ENCODE measurements at places on chromosomes 12 and 14.

DNA sequence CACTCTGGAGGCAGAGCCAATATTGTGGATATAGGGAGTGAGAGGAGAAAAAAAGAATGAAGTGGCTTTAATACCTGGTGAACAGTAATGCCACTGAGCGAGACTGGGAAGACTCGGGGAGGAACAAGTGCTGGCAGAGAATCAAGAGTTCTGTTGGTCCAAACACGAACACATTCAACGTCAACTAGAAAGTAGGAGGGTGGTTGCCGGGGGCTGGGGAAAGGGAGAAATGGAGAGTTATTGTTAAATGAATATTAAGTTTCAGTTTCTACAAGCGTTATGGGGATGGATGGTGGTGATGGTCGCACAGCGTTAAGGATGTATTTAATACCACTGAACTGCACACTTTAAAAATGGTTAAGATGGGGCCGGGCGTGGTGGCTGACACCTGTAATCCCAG lies 2.8 kb downstream of the SPRING1 start:
- no peak for DNase-seq

DNA sequence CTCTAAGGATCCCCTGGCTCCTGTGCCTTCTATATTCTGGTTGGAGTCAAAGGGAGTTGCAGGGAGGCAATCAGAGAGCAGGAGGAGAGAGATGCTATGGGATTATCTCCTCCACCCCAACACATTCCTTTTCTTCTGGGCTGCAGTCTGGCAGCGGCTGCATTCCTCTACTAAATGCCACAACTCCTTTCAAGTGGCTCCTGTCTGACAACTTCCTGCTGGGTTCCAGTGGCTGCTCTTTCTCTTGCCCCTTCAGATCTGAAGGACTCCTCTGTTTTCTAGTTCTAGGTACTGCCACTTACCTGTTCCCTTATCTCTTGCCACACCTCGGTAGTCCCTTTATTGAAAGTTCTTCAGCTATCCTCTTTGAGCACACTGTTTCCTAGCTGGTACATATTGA lies 425.0 kb downstream of the SNAPC1 start:
- no peak for DNase-seq

- no peak for DNase-seq
Observed at GRCh38 chr12:51496895-51497294, 72.3 kb downstream of the SLC4A8 start.

GRCh38 chr12:64950711-64951298 lies 126.4 kb downstream of the TBC1D30 start:
- no peak for DNase-seq

GRCh38 chr14:45526715-45527549 lies 273.9 kb upstream of the MIS18BP1 start:
- peak; percentile 33 for DNase-seq

- DNase-seq, result no peak
Observed at GRCh38 chr12:45260104-45260815, 44.4 kb downstream of the ANO6 start.

- DNase-seq, result no peak
Observed at GRCh38 chr14:89401761-89402160, 15.3 kb downstream of the FOXN3 start.

DNA sequence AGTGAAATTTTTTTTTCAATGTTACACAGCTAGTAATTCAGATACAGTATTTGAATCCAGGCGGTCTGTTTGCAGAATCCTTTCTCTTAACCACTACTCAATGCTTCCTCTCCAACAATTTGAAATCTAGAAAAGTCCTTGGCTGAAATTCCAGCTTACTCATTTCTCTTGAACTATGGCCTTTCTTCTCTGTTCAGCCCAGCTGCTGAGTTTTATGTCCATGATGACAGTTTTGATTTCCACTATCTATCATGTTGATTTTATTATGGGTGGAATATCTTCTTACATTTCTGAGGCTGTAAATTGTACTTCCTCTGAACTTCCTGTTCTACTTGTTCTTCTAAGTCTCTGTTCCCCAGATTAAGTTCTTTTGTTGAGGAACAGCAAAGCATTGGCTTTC lies 315.3 kb downstream of the DIO2 start:
- no peak for DNase-seq

GRCh38 chr12:87848248-87848868 lies 180.8 kb downstream of the C12orf50 start:
- peak; percentile 59 for DNase-seq

DNA sequence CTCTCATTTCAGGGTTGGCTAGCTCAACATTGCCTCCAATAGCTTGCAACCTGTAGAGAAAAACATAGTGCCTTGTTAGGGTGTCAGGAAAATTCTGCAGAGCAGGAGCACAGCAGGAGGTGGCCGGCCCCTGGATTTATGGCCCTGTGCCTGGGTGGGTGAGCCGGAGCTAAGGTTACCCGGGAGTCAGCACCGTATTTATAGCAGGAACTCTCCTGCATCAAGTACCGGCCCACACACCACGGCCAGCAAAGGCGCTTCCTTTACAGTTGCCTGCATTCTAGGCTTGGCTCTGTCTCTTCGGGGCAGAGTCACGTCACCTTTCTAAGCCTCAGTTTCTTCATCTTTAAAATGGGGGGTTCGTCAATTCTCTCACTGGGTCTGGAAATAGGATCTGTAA lies 52.8 kb upstream of the EML1 start:
- DNase-seq, result no peak

DNA sequence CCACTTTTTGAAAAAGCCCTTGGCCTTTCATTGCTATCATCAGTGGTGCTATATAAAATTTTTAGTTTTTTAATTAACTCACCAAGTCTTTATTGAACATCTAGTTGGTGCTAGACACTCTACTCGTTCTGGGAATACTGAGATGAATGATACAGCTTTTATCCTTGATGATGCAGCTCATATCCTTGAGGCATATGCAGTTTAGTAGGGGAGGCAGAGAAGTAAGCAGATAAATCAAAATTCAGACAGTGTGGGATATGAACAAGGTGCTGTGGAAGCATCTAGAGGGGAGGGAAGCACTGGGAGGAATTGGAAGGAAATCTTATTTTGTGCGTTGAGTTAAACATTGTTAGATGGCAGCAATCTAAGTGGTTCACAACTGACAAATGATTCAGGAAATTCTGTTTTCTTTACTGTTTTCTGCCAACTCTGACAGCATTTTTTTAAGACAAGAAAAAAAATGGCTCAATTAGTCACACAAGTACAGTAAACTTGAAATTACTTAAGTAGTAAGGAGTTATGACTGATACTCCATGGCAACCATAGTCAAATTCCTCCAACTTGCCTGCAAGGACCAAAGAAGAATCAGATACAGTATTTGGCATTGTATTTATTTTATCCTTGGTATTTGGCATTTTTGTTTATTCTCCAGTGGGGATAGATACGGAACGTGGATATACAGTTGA lies 119.2 kb downstream of the TMTC2 start:
- no peak for DNase-seq

- no peak for DNase-seq
Observed at GRCh38 chr12:118590406-118591150, 214.2 kb downstream of the SUDS3 start.

- DNase-seq, result no peak
Observed at GRCh38 chr12:28507033-28507432, 316.8 kb downstream of the CCDC91 start.

DNA sequence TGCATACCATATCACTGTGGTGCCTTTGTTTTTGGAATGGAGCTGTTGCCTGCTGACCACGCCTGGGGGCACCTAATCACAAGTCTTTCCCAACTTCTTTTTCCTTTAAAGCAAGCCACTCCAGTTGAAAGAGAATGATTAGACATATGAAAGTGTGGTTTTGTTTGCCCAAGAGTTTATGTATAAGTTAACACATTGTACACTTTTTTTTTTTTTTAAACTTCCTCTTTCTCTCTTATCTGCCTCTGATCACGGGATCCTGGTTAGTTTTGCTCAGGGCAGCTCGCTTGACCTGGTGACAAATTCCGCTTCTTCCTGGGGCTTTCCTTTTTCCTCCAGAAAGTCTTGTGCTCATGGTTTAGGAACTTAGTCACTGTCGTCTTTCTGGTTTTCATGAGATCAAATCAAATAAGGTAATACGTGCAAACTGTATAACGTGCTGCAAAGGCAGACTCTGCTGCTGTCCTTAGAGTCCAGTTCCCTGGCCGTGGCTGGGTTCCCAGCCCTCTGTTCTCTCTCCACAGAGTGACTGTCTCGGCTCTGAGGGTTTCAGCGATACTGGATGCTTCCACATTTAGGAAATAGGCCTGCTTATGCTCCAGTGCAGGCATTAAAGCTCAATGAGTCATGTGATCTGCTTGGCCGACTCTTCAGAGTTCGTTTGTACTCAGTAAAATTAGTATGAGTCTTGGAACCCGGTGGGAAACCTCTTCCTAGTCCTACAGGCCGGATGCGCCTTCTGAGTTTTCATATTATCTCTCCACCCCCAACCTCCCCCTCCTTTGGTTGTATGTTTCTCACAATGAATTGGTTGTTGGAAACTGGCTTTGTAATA lies 15.2 kb downstream of the RASSF3 start:
- peak; percentile 50 for DNase-seq

DNA sequence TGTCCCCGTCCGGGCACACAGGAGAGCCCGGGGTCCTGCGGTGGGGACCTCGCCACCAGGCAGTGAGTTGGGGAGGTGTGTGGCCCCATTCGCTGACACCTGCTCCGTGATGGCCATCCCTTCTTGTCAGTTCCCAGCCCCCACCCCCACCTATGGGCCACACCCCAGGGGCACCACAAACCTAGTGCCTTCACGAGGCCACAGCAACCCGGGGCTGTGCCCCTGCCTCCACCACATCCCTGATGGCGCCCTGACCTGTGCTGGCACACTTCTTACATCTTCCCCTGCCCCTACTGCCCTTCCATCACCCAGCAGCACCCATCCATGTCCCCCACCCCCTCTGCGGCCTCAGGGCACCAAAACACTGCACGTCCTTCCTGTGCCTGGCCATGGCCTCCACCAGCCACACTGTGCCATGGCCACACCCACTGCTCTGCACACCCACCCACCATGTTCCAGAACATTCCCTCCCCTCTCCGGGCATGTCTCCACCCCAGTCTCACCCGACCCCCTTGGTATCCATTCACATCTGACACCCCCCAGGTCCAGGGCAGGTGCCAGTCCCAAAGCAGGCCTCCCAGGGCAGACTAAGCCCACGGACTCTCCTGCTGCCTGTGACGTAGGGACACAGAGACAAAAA lies 24.4 kb downstream of the JAG2 start:
- DNase-seq, result no peak

DNA sequence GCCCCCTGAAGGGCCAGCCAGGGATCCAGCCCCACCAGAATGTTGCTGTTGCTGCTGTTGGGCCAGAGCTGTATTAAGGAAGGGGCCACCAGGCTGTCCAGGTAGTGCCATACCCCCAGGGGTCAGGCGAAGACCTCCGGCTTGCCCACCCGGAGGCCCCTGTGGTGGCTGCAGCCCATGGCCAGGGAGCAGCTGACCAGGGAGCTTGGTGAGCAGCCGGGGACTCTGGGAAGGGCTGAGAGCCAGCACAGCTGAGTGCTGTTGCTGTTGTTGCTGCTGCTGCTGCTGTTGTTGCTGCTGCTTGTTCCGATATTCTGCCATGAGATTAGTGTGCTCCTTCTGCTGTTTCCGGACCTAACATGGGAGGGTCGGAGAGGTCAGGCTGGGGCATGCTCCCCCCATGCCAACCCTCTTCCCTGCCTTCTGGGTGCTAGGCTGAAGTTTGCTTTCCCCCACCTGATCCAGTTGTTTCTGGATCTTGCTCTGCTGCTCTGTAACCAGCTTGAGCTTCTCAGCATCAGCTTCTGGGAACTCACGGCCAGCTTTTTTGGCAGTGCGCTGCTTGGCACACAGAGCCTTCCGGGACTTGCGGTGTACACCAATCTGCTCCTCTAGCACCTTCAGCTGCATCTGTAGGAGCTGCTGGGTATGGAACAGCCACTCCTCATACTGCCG lies 15.2 kb upstream of the PRKAG1 start:
- DNase-seq, result no peak

DNA sequence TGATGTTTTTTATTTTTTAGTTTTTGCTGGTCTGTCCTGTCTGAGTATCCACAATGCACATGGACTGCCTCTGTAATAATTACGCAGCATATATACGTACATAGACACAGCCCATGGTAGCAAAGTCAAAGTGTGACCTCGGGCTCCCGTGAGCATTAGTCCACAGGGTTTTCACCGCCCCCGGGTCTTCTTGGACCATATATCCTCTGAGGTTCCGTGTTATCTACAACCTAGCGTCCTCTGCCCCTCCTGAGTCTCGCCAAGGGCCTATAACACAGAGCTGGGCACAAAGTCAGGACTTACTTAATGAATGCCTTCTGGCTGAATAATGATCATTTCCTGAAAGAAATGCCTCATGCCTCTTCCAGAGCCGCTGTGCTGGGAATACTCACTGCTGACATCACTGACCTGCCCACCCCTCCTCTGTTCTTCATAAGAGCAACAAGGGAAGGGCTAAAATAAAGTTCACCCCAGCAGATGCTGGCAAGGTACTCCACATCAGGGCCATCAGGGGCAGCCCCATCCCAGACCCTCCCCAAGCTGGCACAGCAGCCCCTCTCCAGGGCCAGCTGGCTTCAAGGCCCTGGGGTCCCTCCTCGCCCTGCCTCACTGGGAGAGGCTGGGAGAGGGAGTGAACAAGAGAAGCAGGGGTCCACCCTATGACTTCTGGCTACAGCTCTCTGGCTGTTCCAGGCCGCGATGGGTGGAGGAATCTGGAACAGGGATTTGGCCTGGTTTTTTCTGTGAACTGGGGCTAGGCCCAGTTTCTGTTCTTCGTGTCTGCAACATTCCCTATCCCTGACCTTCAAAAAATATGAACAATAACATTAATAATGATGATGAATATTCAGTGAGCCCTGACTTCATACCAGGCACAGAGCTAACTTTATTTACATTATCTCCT lies 7.9 kb downstream of the HDAC7 start:
- no peak for DNase-seq

GRCh38 chr12:12870465-12870864 lies 20.9 kb upstream of the GPRC5A start:
- DNase-seq, result no peak

DNA sequence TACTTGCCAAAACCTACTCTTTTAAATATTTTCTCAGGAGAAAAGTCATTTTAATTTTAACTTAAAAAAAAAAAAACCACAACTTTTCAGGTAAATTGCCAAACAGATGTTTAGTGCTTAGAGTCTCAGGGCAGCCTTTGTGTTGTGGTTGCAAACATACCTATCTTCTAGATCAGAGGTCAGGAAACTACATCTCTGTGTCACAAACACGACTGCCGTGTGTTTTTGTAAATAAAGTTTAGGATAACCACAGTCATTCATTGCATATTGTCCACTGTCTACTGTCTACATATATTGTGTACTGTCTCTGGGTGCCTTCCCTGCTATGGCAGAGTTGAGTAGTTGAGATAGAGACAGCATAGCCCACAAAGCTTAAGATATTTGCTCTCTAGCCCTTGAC lies 48.9 kb downstream of the DYRK2 start:
- DNase-seq, result peak; percentile 39

DNA sequence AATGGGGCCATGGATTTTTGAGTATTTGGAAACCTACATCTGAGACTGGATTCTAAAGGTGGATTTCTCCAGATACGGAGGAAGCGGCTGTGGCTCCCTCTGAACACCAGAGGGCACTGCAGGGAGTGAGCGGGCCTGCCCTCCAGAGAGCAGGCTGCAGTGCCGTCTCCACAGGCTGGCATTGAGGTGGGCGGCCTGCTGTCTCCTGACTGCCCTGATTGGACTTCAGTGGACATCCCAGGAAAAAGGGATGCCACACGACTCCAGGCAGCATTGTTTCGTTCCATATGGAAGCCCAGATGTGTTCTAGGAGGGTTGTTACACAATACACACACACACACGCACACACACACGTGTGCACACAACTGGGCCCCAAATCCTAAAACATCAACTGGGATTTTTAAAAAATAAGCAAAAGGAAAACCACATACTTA lies 20.9 kb upstream of the ANO2 start:
- peak; percentile 46 for DNase-seq

Data from activated CD4-positive, alpha-beta T cell treated with anti-CD3 and anti-CD28 coated beads, Interleukin-2, Interleukin-4, amounts not matched to agents 100 ng/mL and 50 ng/mL, durations not matched to agents 16 hours and 8 hours (primary cell).